ENCODE measurements at places on chromosomes 7 and 10.

DNA sequence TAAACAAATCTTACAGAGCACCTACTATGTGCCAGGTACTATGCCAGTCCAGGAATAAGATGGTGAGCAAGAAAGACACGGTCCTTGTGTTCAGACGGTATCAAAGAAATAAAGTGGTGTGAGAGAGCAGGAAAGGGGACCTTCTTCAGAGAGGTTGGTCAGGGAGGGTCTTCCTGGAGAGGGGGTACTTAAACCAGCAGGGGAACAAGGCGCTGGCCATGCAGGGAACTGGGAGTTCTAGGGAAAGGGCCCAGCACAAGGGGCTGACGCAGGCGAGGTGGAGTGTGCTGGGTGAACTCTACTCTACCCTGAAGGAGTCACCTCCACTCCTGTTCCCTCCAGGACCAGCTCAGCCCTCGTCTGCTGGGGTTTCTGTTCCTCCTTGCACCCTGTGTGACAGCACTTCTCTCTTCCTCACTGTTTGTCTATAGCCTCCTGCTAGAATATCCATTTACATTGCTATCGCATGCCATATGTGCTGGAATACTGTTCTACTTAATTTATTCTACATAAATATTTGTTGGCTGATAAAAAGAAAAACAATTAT, 73.5 kb downstream of the AOAH start:
- no peak for DNase-seq

- no peak for DNase-seq
Measured at GRCh38 chr10:93541402-93542357, 24.8 kb upstream of the FFAR4 start.

DNA sequence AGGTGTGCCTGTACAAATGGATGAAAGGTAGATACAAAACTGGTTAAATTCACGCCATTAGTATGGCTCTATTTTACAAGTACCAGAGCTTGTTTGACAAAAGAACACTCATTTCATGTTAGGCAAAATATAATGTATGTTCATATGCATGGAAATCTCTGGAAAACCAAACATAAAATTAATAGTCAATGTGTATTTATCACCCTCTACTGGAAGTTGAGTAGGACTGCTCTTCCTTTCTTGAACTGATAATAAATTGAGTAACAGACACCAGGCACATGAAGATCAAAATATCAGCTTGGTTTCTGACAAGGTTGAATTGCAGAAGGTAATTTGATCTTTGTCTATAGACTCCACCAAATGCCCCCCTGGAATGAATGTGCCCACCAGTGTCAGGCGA, 19.8 kb upstream of the AKR1B1 start:
- DNase-seq, result no peak

GRCh38 chr10:61847087-61847486, 54.4 kb upstream of the ARID5B start:
- DNase-seq, result no peak

DNA sequence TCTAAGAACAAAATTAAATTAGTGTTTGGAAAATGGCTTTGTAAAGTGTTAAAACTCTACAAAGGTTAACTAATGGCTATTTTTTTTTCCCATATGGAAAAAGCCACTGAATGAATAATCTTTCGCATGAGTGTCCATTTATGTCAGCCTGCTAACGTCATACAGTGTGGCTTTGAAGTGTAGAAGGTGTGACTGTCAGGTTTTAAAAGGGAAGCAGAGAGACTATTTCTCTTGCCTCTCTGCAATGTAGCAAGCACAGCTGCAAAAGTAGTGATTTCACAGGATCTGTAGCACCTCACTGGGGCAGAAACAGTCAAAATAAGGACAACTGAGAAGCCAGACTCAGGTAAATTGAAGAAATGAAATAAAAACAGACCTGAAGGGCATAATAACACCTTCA, 53.4 kb downstream of the CREB5 start:
- no peak for DNase-seq

DNA sequence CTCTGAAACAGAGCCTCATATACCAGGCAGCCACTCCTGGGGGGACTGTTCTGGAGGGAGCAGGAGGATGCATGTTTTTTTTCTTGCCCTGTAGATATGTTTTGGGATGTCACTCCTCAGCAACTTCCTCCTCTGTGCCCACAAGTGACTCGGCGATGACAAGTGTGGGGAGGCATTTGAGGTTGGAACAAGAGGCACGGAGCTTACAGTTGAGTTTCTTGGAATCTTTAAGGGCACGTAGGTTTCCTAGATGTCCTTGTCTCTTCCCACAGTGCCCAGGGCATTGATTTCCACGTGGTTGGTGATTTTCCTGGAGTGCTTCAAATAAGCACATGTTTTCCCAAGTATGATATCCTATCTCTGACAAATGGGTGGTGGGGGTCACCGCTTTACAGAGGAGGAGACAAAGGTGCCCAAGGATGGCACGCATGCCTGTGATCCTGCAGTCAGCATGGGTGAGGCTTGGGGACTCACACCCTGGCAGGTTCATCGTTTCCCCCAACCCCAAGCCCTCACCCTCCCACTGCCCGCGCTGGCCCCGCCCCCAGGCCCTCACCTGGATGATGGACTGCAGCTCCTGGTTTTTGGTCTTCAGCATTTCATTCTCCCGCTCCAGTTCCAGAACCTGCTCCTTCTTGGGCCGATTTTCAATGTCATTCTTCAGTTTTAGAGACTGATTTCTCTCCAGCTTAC, 95.2 kb upstream of the GNA12 start:
- DNase-seq, result no peak

DNA sequence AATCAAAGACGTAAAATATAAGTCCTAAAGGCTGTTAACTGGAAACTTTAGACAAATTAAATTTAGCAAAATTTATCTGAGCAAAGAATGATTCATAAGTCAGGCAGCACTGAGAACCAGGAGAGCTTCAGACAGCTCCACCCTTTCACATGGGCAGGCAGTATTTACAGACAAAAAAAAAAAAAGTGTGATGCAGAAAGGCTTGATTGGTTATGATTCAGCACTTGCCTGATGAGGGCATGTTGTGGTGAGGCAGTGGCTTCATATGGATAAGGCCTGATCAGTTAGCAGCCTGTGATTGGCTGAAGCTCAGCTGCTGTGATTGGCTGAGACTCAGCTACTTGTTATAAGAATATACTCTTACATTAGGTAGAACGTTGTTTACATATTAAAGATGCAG, 495.4 kb upstream of the POM121L12 start:
- DNase-seq, result no peak

GRCh38 chr7:152522571-152523067, 86.8 kb upstream of the KMT2C start:
- no peak for DNase-seq

DNA sequence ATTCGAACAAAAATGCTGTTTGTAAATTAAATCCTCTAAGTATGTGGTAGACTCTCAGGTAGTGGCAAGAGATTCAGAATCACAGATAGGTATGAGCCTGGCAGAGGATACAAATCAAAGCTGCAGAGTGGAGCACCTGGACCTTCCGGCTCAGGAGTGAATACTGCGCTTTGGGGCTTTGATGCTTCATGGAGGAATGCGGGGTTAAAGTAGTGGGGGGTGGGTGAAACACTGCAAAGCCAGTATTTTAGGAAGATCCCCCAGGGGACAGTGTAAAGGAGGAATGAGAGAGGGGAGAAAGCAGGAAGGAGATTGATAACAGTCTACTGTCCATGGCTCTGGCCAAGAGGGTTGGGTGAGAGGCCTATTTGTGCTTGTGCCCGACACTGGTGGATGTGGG, 43.2 kb downstream of the CREB5 start:
- DNase-seq, result no peak

DNA sequence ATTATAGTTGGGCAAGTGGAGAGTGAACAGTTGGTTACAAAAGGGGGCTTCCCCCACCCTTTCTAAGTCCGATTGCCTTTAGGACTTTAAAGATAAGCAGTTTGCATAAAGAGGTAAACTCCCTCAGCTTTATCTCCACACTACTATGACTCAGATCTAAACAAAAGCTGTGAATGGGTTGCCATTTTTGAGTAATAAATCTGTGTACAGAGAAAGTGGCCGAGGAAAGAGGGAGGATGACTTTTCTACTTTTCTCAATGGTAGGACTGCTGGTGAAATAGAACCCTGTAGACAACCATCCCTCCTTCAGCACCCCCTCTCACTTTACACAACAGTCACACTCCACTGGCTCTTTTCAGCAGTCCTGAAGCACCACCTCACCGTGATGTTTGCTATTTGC, 71.2 kb downstream of the DNMBP start:
- no peak for DNase-seq

- no peak for DNase-seq
Measured at GRCh38 chr7:140754506-140754905, 58.0 kb downstream of the NDUFB2 start.

DNA sequence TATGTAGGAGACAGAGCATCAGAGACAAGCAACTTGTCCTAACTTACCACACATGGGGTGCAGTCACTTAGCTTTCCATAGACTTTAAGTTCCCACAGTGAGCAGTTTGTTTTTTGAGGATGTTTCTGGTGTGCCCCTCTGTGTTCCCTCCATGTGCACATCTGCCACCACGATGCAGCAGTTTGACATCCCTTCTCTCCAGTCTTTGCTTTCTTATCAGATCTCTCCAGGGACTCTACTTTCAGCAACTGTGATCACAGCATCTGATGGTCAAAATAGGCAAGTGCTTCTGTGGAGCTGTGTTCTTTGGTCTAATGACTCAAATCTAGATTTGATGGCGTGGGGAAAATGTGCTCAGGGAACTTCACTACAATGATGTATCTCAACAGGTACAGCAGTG, 96.5 kb upstream of the NAMPT start:
- no peak for DNase-seq

- no peak for DNase-seq
Measured at GRCh38 chr7:136061433-136061832, 84.3 kb upstream of the MTPN start.

DNA sequence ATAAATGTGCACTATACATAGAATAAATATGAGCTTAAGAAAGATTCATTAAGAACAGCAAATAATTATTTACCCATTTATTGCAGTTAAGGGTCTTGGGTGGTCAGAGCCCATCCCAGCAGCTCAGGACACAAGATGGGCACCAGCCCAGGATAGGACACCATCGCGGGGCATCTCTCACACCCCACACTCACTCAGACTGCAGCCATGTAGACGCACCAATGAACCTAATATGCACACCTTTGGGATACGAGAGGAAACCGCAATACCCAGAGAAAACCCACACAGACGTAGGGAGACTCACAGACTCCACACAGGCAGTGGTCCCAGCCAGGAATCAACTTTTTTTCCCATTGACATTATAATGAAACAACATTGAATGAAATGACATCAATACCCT, 36.0 kb downstream of the CARD11 start:
- DNase-seq, result no peak

DNA sequence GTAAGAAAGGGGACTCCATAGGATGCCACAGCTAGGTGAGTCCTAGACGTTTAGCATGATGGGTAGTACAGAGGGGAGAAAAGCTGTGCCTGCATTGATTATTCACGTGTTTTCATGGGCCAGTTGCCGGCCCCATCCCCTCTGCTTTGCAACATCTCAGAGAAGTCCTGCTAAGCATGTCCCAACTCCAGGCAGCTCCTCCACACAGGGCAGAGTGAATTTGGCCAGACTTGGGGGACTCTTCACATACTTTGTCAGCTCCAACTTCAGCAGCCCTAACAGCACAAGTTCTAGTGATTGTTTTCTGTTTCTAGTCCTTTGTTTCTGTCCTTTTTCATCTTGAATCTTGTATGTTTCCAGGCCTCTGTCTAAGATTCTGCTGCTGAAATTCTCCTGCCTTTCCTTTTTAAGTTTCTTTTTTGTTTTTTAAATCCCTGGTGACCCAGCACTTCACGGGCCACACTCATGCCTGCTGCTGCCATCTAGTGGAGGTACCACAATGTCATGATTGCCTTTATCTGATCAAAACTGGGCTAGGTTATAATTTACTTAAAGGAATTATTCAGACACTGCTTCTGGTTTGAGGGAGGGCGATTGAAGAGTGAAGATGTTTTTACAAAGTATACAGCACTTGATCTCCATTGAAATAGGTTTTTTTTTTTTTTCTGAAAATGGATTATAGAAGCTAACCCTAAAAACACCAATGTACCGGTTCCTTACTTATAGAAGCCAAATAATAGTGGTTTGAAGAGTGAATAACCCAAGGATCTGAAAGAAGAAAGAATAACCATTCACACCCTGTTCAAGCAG, 276.9 kb downstream of the CSTF2T start:
- DNase-seq, result no peak

GRCh38 chr10:112949143-112949823, 764 bp upstream of the TCF7L2 start:
- DNase-seq, result no peak

GRCh38 chr7:156559001-156559400, 81.6 kb upstream of the RNF32 start:
- no peak for DNase-seq

DNA sequence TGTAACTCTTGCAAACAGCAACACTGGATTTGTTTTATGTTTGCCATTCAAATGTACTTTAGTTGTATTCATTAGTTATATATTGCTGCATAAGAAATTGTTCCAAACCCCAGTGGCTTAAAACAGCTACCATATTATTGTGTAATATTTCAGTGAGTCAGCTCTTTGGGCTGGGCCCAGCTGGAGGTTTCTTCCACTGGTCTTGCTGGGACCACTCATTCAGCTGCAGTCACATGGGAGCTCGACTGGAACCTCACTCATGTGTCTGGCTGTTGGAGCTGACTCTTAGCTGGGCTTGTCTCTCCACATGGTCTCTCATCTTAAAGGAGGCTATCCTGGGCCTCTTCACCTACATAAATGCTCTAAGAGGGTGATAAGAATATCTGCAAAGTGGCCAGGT, 23.2 kb upstream of the PIP4K2A start:
- no peak for DNase-seq

DNA sequence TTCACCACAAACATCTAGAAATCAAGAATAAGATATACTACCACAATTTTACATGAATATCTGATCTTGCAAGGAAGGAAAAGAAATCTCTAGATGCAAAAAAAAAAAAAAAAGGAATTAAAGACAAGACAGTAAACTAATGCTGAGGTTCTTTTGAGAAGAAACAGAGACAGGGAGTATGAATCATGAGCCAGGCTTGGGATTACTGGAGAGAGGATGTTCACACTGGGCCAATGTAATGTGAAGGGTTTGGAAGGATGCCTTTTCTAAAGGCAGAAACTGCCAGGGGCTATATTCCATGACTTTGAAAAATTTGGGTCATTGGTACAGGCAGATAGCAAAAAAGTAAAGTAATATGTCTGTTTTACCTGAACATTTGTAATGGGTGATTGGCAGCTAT, 573.0 kb upstream of the IGFBP3 start:
- no peak for DNase-seq

DNA sequence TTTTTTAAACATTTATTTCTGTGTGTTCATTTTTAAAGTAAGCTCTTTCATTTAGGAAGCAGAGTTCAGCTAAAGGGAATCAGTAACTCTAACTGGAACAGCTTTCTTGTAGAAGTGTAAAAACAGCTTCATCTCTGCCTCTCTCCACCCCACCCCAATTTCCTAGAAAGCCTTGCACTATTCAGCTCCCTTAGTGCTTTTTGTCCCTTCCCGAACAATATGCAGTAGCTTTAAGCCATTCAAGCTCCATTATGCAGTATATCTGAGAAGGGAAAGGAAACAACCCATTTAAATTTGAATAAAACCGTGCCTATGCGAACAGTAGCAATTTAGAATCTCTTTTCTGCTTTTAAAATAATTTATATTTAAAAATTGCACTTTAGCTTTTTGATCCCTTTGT, 134.5 kb downstream of the TRIL start:
- DNase-seq, result no peak

Data from CD4-positive, alpha-beta T cell treated with Interleukin-6 at 100 ng/mL for 8 hours (primary cell).